ENCODE measurements at places on chromosomes 7 and 10. TPM values are rescaled to one million over a fixed set of nuclear protein-coding genes. Genes with fewer than 3 reads are reported as not detected.

Gene NPVF
- not detected for total RNA-seq

GRCh38 chr7:27237735-27238334 lies 4.8 kb upstream of the EVX1 start:
- DNase-seq, result no peak
- peaks cover 16% of the 10 kb centered on the region for H3K4me1 ChIP-seq
- H3K27ac ChIP-seq, result no peak overlapping the region
- H3K36me3 ChIP-seq, result peaks cover 3% of the 10 kb centered on the region

Gene ZNF804B
- not detected for total RNA-seq

Gene CABCOCO1
- total RNA-seq, result 0.28 TPM

Gene FAM107B
- total RNA-seq, result 462 TPM

- H3K36me3 ChIP-seq, result no peaks in the 10 kb centered on the region
- H3K4me1 ChIP-seq, result peaks cover 5% of the 10 kb centered on the region
- peaks cover 10% of the 10 kb centered on the region for H3K27me3 ChIP-seq
- DNase-seq, result no peak
- no peak overlapping the region for H3K27ac ChIP-seq
- no peak overlapping the region for H3K4me3 ChIP-seq
Measured at GRCh38 chr10:48501226-48501625, 103.6 kb downstream of the ARHGAP22 start.

DNA sequence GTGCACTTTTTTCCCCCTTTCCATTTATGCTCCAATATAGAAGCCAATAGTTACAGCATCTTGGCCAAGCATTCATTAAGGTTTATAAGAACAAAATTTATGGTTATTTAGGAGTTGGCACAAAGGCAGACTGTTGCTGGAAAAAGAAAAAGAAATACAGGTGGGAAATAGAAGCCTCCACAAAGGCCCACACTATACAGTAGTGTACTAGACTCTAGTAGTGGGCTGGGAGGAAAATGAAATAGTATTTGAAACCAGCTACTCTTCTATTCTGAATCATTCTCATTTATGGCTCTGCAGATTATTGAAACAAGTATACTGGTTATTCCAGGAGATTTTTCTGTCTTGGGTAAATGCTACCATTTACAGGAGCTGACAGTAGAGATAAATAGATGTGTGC lies 80.9 kb upstream of the CDK6 start:
- no peak overlapping the region for H3K4me3 ChIP-seq
- no peak overlapping the region for H3K27ac ChIP-seq
- no peaks in the 10 kb centered on the region for H3K4me1 ChIP-seq

DNA sequence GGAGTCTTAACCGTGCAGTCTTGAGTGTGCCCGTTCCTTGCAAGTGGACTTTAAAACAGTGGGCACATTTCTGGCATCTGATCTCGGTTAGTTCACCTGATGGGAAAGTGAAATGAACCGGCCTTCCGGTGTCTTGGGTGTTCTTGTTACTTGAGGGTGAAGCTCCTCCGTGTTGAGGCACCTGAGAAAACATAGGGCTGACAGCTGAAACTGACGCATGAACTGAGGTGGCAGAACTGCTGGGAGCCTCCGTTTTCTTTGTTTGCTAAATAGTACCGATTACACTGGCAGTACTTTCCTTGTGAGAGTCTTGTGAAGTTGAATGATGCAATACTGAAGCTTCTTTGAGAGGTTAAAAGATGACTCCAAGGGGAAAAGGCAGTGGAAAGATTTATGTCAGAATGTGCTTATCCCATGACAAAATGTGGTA lies 62.8 kb upstream of the SAMD8 start:
- no peaks in the 10 kb centered on the region for H3K27me3 ChIP-seq
- no peak overlapping the region for H3K4me3 ChIP-seq
- no peak overlapping the region for H3K27ac ChIP-seq
- H3K4me1 ChIP-seq, result no peaks in the 10 kb centered on the region

Gene CHAT
- 0.23 TPM for total RNA-seq

DNA sequence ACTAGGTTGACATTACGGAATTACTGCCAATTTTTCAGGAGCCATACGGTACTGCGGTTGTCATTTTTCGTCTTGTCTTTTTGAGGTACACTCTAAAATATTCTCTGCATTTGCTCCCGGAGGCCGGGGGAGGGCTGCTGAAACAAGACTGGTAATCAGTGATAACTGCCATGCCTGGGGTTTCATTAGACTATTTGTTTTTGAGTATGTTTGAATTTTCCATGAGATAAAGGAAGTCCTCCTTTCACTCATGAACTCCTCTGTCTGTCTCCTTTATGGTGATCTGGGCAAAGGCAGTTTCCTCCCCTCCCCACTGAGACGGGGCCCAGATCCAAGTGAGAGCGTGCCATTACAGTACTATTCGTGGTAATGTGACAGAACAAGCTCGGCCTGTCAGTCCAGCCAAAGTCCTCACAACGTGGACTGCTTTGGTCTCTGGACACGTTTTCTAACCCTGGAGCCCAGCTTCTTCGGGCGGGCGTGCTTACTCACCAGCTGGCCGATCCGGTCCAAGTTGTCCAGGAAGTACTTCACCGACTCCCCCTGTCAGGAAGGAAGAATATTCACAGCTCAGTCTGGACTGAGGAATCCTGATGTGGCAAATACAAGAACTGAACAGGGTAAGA lies 45.1 kb downstream of the AMZ1 start:
- no peak overlapping the region for H3K4me3 ChIP-seq
- H3K27me3 ChIP-seq, result peaks cover 14% of the 10 kb centered on the region
- H3K4me1 ChIP-seq, result peaks cover 31% of the 10 kb centered on the region

- DNase-seq, result no peak
- no peaks in the 10 kb centered on the region for H3K4me1 ChIP-seq
- no peak overlapping the region for H3K4me3 ChIP-seq
- H3K27me3 ChIP-seq, result peaks cover 3% of the 10 kb centered on the region
- no peak overlapping the region for H3K27ac ChIP-seq
Measured at GRCh38 chr10:20817646-20818045, 79.5 kb downstream of the NEBL start.

DNA sequence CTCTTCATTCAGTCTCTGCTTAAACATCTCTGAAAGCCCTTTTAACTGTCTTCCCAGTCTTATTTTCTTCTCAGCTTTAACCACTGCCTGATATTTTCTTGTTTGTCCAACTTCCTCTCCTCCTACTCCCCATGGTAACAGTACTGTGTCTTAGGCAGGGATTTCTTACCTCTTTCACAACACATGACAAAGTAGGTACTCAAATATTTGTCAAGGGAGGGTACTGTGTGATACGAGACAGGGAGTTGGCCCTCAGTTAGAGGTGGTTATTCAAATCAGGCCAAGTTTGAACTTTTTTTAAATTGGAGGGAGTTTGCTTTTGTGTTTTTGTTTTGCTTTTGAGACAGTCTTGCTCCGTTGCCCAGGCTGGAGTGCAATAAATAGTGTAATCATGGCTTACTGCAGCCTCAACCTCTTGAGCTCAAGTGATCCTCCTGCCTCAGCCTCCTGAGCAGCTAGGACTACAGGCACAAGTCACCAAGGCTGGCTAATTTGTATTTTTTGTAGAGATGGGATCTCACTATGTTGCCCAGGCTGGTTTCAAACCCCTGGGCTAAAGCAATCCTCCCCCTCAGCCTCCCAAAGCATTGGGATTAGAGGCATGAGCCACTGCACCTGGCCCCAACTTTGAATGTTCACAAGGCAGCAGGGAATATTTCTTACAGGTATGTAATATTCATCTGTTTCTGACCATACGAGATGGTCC lies 2.5 kb upstream of the KPNA7 start:
- peaks cover 4% of the 10 kb centered on the region for H3K27me3 ChIP-seq
- H3K4me3 ChIP-seq, result no peak overlapping the region
- H3K27ac ChIP-seq, result no peak overlapping the region

DNA sequence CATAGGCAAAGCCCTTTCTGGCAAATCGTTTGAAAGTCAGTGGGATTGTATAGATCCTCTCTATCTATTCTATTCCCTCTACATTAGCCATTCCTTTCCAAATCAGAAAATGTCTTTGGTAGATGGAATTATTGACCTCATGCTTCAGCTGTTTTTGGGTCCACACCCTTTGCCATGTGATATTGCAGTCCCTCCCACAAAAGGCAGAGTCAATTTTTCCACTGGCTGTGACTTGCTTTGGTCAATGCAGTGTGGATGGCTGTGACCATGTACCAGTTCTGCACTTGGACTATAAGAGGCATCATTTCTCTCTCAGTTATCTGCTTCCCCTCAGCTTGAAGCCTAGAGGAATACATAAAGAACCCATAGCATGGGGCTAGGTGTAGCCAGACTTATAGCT lies 332.9 kb downstream of the PTEN start:
- H3K27me3 ChIP-seq, result peaks cover 2% of the 10 kb centered on the region
- H3K36me3 ChIP-seq, result no peaks in the 10 kb centered on the region
- no peak overlapping the region for H3K27ac ChIP-seq
- H3K4me1 ChIP-seq, result peaks cover 4% of the 10 kb centered on the region
- H3K4me3 ChIP-seq, result no peak overlapping the region
- no peak for DNase-seq

- no peak for DNase-seq
- H3K36me3 ChIP-seq, result peaks cover 34% of the 10 kb centered on the region
- peaks cover 41% of the 10 kb centered on the region for H3K4me1 ChIP-seq
- peaks cover 5% of the 10 kb centered on the region for H3K27me3 ChIP-seq
- H3K27ac ChIP-seq, result no peak overlapping the region
Measured at GRCh38 chr7:111990643-111991042, 215.6 kb downstream of the DOCK4 start.

Data from endothelial cell (in vitro differentiated cells).